ENCODE measurements at places on chromosomes 6 and 20.
A peak's percentile ranks its signal among the peaks of the same experiment; 100 is the strongest.

GRCh38 chr20:45853484-45853883, 3.7 kb downstream of the ACOT8 start:
- no peaks in the 10 kb centered on the region for H3K27me3 ChIP-seq
- peaks cover 18% of the 10 kb centered on the region for H3K4me1 ChIP-seq
- no peak for DNase-seq
- H3K4me3 ChIP-seq = peak overlapping the region; percentile 47

GRCh38 chr20:13222319-13222716, 1.2 kb downstream of the ISM1 start:
- H3K4me3 ChIP-seq = peak overlapping the region; percentile 88
- peaks cover 81% of the 10 kb centered on the region for H3K27me3 ChIP-seq
- DNase-seq = no peak
- no peak overlapping the region for H3K27ac ChIP-seq
- H3K4me1 ChIP-seq = peaks cover 11% of the 10 kb centered on the region

DNA sequence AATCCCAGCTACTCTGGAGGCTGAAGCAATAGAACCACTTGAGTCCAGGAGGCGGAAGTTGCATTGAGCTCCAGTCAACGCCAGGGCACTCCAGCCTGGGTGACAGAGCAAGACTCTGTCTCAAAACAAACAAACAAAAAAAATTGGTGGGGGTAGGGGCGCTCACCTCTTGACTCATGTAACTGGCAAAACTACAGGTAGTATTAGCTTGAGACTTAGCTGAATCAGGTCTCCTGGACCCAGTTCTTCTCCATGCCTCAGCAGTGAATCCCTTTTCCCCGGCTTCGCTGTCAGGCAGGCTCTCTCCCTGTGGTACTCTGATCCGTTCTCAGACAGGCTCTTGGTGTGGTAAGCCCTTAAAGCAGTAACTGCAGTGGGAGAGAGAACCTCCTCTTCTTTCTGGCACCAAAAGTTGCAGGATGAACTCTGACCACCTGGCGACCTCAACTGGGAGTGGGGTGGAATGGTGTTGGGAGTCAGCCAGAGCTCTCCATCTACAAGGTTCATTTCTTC, 12.9 kb downstream of the SLC9A8 start:
- no peak overlapping the region for H3K4me3 ChIP-seq
- H3K27me3 ChIP-seq = no peaks in the 10 kb centered on the region
- no peak for DNase-seq
- H3K4me1 ChIP-seq = no peaks in the 10 kb centered on the region
- no peak overlapping the region for H3K27ac ChIP-seq

- H3K27ac ChIP-seq = no peak overlapping the region
- H3K36me3 ChIP-seq = no peaks in the 10 kb centered on the region
- H3K4me1 ChIP-seq = peaks cover 10% of the 10 kb centered on the region
- H3K4me3 ChIP-seq = peak overlapping the region; percentile 85
Observed at GRCh38 chr6:119348096-119348747, 1.3 kb downstream of the MAN1A1 start.

GRCh38 chr20:44296011-44296410, 15.0 kb downstream of the FITM2 start:
- no peak overlapping the region for H3K4me3 ChIP-seq
- no peak overlapping the region for H3K27ac ChIP-seq
- no peaks in the 10 kb centered on the region for H3K27me3 ChIP-seq
- no peaks in the 10 kb centered on the region for H3K36me3 ChIP-seq

- DNase-seq = no peak
- H3K36me3 ChIP-seq = no peaks in the 10 kb centered on the region
- H3K27me3 ChIP-seq = no peaks in the 10 kb centered on the region
- H3K27ac ChIP-seq = no peak overlapping the region
Observed at GRCh38 chr20:53716395-53716794, 122.8 kb upstream of the ZNF217 start.

DNA sequence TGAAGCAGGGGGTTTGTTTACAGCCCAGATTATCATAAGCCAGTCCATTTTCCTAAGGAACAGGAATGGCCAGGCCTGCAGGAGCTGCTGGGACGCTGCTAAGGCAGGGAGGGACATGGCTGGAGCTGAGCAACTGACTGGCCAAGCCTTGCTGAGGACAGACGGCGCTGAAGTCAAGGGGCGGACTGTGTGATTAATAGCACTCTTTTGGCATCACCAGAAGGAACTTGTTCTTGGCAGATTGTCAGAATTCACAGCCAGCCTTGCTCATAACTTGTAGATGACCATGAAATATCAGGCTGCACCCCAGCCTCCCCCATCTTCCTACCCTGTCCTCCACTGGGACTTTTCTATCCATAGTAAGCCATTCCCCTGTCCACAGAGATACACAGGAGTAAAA, 218.8 kb upstream of the RNF24 start:
- H3K27ac ChIP-seq = no peak overlapping the region
- no peak overlapping the region for H3K4me3 ChIP-seq
- H3K27me3 ChIP-seq = peaks cover 11% of the 10 kb centered on the region

DNA sequence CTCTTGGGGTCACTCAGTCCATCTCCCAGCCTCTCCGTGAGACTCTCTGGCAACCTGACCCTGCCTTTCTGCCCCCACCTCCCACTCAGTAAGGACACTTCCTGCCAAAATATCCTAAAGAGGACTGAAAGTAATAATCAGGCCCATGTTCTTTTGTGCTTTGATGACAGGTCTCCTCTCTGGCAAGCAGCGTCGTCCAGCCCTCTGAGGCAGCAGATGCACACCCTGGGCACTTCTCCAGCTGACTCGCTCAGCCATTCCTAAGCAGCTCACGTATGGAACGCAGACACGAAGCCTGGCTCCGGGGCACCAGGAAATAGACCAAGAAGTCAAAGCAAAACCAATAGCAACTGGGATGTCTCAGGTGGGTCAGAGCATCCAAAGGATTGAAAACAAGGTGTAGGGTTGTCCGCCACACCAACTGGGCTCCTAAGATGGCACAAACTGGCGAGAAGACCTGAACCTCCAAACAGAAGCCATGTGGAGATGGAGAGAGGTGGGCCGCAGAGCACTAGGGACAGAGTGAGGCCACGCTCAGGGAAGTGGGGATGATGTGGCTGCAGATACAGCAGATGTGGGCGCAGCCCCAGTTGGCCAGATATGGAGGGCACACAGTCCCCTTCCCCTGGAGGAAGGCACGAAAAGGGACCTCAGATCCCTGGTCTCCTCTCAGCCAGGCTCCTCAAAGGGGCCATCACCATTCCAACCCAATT, 99.3 kb downstream of the PRND start:
- no peak for DNase-seq
- H3K4me3 ChIP-seq = peak overlapping the region; percentile 85
- peaks cover 30% of the 10 kb centered on the region for H3K4me1 ChIP-seq

GRCh38 chr20:24917797-24918578, 31.1 kb upstream of the CST7 start:
- peak; percentile 72 for DNase-seq
- H3K4me1 ChIP-seq = peaks cover 17% of the 10 kb centered on the region
- no peak overlapping the region for H3K4me3 ChIP-seq
- peaks cover 3% of the 10 kb centered on the region for H3K27me3 ChIP-seq

DNA sequence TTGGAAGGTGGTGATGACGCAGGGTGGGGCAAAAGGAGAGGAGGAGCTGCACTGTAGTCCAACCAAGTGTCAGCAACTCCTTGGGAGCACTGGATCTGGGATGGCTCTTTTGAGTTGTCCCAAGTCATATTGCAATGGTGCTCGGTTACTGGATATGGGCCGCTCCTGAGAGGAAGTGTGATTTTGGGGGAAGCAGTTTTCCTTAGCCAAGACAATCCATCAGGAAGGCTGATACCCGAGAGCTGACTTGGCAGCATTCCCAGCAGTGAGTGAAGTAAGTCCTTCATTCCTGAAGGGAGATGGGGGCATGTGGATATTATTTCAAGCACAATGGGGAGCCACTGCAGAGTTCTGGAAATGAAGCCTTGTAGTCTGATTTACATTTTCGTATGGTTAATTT, 354.1 kb downstream of the RFPL4B start:
- H3K4me1 ChIP-seq = peaks cover 4% of the 10 kb centered on the region

DNA sequence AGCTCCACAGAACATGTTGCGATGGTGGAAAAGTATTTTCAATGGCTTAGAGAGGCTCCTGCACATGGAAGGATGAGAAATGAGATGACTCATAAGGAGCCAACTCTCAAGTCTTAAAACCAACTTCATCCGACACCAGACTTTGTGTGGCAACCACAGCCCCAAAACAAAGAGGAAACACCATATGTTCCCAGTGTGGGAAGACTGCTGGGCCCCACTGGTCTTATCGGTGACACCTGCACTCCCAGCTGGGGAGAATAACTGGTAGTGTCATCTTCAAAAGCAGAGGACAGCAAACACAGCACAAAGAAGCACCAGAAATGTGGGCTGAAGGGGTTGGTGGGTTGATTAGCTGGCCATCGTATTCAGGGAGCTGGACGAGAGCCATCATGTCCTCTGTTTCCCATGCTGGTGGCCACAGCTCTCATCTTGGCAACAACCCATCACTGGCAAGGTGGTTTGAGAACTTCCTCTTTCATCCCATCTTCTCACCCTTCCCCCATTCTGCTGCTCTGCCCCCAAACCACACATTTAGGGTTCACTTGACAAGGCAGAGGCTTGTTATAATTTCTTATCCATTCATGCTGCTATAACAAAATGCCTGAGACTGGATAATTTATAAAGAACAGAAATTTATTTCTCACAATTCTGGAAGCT, 46.0 kb upstream of the TASP1 start:
- H3K4me1 ChIP-seq = no peaks in the 10 kb centered on the region
- H3K27ac ChIP-seq = no peak overlapping the region
- no peak for DNase-seq
- no peaks in the 10 kb centered on the region for H3K36me3 ChIP-seq
- peaks cover 16% of the 10 kb centered on the region for H3K27me3 ChIP-seq

DNA sequence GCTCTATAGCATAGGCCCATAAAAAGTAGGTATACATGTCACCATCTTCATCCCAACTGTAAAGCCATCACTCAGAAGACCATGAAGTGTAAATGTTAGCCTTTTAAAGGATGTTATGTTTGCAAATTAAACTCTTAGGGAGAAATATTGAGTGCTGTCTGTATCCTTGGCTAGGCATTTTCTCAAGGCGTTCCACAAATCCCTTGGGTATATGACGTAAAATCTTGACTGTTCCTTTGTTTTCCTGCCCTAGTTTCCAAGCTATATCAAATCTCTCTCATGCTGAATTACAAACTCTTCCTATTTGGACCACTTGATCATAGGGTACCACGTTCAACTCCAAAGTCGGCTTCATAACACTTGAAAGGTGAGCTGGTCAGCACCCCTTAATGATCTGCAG, 486.2 kb downstream of the HDGFL1 start:
- H3K4me1 ChIP-seq = no peaks in the 10 kb centered on the region
- H3K4me3 ChIP-seq = no peak overlapping the region
- H3K27ac ChIP-seq = no peak overlapping the region

DNA sequence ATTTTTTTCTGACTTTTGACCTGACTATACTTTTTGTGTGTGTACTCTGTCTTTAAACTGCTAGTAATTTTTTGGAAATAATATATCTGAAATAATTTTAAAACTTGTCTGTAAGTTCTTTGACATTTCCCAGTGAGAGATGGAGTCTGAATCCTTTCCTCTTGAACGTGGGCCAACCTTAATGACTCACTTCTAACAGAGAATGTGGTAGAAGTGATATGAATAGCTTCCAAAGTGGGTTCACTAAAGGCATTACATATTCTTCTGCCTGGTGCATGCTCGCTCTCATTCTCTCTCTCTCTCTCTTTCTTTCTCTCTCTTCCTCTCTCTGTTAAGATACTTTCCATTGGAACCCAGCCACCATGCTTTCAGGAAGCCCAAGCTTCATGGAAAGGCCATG, 108.7 kb upstream of the FERMT1 start:
- no peaks in the 10 kb centered on the region for H3K4me1 ChIP-seq
- no peak overlapping the region for H3K4me3 ChIP-seq
- H3K36me3 ChIP-seq = no peaks in the 10 kb centered on the region

DNA sequence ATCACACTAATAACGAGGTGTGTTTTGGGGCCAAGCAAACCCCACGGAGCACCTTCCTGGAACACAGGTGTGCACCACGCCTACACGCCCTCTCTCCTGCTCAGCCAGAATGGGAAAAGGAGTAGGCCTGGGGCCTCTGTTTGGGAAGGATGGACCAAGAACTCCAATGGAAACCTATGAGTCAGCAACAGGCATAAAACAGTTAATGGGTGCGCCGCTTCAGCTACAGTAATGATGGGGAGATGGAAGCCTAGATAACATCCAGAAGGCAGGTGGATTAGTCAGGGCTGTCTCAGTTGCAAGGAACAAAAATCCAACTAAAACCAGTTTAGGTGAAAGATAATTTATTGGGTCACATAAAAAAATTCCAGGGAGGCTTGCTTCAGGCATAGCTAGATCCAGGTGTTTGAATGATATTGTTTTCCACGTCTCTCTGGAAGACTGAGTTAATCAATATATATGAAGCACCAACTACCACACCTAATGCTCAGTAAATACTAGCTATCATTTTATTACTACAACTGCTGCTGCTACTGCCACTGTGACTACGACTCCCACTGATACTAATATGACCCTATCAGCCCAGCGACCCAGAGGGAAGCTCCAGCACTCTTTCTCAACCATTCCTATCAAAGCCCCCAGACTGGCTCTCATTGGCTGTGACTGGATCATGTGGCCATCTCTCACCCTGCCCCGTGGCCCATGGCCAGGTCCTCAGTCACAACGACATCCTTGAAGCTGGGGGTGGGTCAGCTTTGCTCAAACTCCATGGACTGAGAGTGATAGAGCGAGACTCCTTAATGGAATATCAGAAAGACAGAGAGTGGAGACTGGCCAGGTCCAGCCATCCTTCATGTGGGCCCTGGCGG, 155.2 kb upstream of the PTPN1 start:
- H3K4me1 ChIP-seq = peaks cover 18% of the 10 kb centered on the region
- no peak overlapping the region for H3K4me3 ChIP-seq
- H3K36me3 ChIP-seq = no peaks in the 10 kb centered on the region
- H3K27me3 ChIP-seq = no peaks in the 10 kb centered on the region

DNA sequence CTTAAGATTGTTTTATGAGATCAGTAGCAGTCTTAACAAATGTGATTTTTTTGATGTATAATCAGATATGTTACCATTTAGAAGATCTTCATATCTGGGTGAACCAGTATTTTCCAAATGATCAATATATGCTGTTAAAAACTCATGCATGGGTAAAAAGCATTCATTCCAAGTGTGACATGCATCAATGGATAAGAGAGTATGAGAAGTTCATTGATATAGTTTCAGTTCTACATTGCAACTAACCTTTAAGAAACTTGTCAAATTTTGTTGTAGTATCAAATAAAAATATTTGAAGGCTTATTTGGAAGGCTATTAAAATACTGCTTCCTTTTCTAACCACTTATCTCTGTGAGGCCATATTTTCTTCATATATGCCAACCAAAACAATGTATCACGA, 117.7 kb downstream of the FIG4 start:
- H3K27me3 ChIP-seq = no peaks in the 10 kb centered on the region
- H3K4me1 ChIP-seq = no peaks in the 10 kb centered on the region
- H3K36me3 ChIP-seq = no peaks in the 10 kb centered on the region
- H3K4me3 ChIP-seq = no peak overlapping the region
- no peak overlapping the region for H3K27ac ChIP-seq

- H3K36me3 ChIP-seq = no peaks in the 10 kb centered on the region
- H3K27me3 ChIP-seq = peaks cover 24% of the 10 kb centered on the region
- peak overlapping the region; percentile 76 for H3K27ac ChIP-seq
- peak overlapping the region; percentile 48 for H3K4me3 ChIP-seq
- H3K4me1 ChIP-seq = peaks cover 70% of the 10 kb centered on the region
Observed at GRCh38 chr6:41494212-41495110, 51.7 kb upstream of the FOXP4 start.

GRCh38 chr6:11804135-11804534, 25.5 kb upstream of the ADTRP start:
- H3K36me3 ChIP-seq = no peaks in the 10 kb centered on the region
- H3K4me3 ChIP-seq = no peak overlapping the region
- H3K27ac ChIP-seq = no peak overlapping the region
- H3K4me1 ChIP-seq = peaks cover 13% of the 10 kb centered on the region
- no peak for DNase-seq
- peaks cover 3% of the 10 kb centered on the region for H3K27me3 ChIP-seq
